ENCODE measurements at places on chromosomes 6 and 20.

- DNase-seq = no peak
Measured at GRCh38 chr6:170166511-170167122, 124.3 kb downstream of the DLL1 start.

GRCh38 chr20:40689943-40690835, 1.2 kb upstream of the MAFB start:
- DNase-seq = peak; percentile 17

- no peak for DNase-seq
Measured at GRCh38 chr20:63226042-63226943, 9.4 kb upstream of the BIRC7 start.

- DNase-seq = no peak
Measured at GRCh38 chr20:46017272-46017671, 8.6 kb downstream of the MMP9 start.

DNA sequence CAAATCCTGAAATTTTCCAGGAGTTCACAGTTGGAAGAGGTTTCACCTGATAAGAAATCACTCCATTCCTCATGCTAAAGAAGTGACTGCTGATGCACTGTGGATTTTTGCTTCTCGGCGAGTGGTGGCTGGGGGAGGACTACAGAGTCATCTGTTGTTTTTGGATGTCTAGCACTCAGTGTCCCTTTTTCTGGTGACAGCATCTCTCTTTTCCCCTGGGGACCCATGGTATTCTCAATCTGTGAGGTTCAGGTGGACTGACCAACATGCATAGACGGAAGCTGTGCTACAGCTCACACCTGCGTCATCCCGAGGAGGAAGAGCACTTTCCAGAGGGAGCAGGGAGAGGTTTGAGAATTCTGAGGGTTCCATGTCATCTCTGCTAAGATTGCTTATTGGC, 42.7 kb upstream of the ZNF831 start:
- no peak for DNase-seq

DNA sequence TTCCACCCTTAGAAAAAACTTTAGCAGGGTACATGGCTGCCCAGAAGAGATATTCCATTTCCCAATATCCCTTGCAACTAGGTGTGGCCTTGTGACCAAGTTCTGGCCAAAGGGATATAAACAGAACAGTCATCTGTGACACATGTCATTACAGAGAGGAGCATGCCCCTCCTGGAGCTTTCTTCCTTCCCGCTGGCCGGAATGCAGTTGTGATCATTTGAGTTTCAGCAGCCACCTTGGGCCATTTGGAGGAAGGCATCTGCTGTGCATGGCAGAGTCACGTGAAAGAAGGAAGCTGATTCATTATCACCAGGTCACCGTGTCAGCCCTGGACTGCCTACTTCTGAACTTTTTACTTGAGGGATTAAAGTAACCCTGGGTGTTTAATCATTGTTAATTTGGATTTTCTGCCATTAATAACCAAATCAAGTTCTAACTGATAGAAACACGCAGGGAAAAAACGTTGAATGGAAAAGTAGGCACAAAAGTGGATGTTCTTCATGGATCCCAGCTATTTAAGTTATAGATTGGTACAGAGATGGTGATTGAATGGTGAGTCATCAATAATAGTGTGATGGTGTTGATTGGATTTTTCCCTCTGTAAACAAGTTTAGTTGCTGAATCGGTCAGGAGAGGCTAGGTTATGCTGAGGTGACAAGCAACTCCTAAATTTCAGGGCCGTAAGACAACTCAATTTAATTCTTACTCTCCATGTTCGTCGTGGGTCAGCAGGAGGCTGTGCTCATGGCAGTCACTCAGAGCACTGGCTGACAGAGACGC, 80.7 kb upstream of the CCDC167 start:
- DNase-seq = no peak

DNA sequence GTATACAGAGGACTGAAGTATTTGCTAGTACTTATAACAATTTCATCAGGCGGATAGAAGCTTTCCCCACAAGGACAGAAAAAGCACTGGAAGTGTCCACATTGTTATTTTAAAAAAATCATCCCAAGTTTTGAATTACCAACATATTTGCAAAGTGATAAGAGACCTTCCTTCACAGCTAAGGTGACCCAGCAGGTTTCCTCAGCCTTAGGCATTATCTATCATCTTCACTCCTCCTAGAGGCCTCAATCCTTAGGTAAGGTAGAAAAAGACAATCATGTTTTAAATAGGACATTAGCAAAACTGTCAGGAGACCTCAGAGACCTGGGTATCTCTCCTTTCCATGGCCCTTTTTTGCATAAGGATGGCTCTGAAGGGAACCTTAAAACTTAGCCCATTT, 72.5 kb upstream of the CHD6 start:
- no peak for DNase-seq

DNA sequence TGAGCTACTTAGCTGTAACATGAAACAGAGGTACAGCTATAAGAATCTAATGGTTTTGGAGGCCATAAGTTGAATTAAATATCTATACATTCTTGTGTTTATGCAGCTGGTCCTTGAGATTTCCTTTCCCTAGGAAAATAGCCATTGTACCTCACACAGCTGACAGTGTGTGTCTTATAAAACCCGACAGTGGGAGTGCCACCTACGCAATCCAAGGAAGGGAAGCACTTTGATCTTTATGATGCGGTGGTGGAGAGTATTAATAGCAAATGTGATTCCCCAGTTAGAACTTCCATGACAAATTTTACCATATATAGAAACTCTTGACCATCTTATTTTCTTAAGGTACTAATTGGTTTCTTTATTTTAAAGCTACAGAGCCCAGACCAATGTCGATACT, 149.5 kb downstream of the TMEM200A start:
- no peak for DNase-seq

DNA sequence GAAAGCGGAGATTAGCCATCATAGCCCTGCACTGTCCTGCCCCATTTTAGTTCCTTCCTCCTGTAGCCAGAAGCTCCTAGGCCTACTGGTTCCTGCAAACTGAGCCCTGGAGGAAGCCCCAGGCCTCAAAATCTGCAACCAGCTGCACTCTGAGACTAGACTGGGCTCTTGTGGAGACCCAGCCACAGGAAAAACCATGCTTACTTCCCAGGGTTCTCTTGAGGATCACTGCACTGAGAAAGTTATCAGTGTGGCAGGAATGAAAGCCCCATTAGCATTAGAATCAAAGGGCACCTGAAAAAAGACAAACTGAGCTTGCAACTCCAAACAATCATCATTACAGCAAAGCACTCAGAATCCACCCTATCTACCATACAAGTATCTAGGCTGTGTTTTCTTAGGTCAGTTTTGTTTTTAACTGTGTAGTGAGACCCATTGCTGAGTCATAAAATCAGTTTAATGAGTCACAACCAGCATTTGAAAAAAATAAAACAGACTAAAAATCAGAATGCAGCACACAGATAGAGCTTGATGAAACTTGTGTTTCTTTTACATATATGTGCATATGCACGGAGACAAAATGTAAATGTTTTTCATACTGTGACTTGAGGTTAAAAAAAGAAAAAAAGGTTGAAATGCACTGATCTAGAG, 91.0 kb downstream of the UNC5CL start:
- no peak for DNase-seq

DNA sequence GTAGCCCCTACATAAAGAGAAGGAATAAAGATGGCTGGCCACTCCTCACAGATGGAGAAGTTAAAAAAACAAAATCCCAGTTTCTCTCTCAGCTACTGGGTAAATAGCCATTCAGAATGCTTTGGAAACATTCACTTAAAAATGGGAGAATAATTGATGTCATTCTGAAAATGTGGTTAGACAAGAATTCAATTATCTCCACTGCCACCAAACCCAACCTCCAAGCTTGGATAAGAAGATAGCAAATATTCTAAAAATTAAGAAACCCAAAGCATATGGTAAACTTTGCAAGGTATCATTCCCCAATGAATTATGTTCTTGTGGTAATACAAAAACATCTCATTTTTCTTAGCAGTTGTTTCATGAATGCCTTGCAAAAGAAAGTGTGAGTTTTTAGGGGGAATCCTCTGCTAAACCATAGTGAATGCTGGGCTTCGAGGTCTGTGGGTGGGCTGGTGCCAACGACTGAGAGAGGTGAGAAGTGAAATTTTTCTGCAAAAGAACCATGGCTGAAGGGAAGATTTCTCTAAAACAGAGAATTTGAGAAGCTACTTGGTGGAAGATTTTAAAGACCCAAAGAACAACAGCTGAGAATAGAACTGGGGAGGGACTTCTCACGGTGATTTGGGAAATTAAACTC, 497.9 kb upstream of the JARID2 start:
- DNase-seq = no peak

- no peak for DNase-seq
Measured at GRCh38 chr6:6707143-6707542, 118.6 kb downstream of the LY86 start.

GRCh38 chr6:33205191-33206026, 954 bp downstream of the HSD17B8 start:
- peak; percentile 59 for DNase-seq

- DNase-seq = no peak
Measured at GRCh38 chr6:12280458-12280857, 9.7 kb upstream of the EDN1 start.

DNA sequence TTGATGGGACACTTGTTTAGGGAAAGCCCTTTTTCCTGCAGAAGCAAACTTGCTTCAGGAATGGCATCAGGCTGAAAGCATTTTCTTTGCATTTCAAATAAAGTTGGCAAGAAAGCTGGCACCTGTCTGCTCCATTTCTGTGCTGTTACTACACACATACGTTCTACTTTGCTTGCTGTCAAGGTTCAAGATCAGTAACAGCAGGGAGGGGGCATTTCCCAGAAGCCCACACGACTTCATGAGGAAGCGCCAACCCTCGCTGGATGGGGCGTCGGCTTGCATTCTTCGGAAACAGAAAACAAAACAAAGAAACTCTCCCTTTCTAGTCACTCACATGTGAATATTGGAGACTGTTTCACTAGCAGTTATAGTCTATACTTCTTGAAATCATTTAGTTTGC, 46.4 kb downstream of the AKAP12 start:
- no peak for DNase-seq

GRCh38 chr6:36063318-36064060, 35.9 kb downstream of the MAPK14 start:
- no peak for DNase-seq

GRCh38 chr6:165545806-165546205, 117.2 kb downstream of the PDE10A start:
- no peak for DNase-seq

GRCh38 chr6:142420802-142421201, 119.0 kb downstream of the ADGRG6 start:
- no peak for DNase-seq

DNA sequence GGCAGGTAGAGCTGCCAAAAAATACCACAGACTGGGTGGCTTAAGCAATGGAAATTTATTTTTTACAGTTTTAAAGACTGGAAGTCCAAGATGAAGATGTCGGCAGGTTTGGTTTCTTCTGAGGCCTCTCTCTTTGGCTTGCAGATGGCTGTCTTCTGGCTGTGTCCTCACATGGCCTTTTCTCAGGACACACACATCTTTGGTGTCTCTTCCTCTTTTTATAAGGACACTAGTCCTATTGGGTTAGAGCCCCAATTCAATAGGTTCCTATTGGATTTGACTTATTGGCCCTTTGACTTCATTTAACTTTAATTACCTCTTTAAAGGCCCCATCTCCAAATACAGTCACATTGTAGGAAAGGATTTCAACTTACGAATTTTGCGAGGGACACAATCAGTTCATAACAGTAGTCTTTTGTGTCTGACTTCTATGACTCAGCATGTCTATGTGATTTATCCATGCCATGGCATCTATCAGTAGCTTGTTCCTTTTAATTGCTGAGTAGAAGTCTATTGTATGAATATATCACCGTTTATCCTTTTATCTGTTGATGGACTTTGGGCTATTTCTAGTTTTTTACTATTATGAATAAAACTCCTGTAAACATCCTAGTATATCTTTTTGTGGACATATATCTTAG, 11.0 kb upstream of the TCP11 start:
- no peak for DNase-seq

Data from Panc1 (cell line).